ENCODE measurements at places on chromosomes 6 and 20.

DNA sequence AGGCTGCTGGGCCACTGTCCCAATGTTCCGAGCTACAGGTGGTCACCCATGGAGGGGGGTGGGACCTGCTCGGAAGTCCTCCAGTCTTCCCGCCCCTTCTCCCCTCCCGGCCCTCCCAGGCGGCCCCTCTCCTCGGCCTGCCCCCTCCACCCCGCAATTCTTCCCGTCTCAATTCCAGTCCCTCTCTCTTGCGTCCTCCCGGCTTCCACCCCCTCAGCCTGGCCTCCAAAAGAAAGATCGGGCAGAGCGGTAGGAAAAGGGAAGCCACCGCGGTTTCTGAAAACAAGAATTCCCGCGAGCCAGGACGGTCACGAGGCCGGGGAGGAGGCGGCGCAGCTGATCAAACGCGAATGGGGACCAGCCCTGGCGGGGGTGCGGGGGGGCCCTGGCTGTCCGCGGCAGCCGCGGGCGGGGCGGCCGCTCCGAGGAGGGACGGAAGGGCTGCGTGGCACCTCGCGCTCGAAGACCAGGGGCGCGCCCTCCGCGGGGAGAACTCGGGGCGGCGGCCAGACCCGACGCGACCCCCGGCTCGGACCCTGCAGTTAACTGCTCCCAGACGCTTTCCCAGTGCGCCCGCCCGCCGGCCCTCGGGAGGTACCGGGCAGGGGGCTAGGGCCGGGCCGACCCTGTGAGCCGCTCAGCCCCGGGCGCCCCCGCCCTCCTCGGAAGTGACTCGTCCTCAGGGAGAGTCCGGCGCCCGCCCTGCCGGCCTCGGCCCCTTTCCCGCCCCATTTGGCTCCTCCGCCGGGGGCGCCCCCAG is 1.0 kb downstream of the PXDC1 start:
- no peak for DNase-seq

GRCh38 chr6:100230953-100231316 is 233.8 kb downstream of the SIM1 start:
- no peak for DNase-seq

- DNase-seq = no peak
Measured at GRCh38 chr6:15614277-15614676, 48.6 kb downstream of the DTNBP1 start.

DNA sequence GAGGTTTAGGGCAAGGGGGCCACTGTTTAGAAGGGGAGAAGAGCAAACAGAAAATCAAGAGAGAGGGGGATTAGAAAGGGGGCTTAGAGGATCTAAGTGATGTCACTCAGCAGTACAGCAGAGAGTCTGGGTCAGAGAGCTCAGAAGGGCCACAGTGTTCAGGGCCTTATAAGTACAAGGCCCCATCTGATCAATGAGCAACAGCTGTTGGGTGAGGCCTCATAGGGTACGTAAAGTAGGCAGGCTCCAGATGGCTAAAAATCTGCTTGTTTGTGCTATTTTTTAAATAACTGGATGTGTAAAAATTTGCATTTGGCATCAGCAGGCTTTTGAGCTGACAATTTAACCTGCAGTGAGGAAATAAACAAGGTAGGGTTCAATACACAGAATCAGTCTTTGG is 149.8 kb downstream of the SH3BGRL2 start:
- no peak for DNase-seq

- no peak for DNase-seq
Measured at GRCh38 chr6:158655569-158656450, 6.0 kb downstream of the SYTL3 start.

All from A549 (cell line).